Pancreas (tissue), 10 donors: ENCODE measurements at places on chromosomes 2 and 18. TPM values are rescaled to one million over a fixed set of nuclear protein-coding genes. Genes with fewer than 3 reads are reported as not detected.

The DHRS9 gene
- 0.12 TPM for polyA plus RNA-seq

The MYO7B gene
- 1.5 TPM for polyA plus RNA-seq

The ERBB4 gene
- 0.30 TPM for polyA plus RNA-seq

The ST8SIA5 gene
- 0.27 TPM for polyA plus RNA-seq

The SERPINB2 gene
- polyA plus RNA-seq: 0.46 TPM
